ENCODE measurements at places on chromosomes 7 and 10.

GRCh38 chr10:34403512-34403911, 411.6 kb downstream of the PARD3 start:
- peak; percentile 29 for DNase-seq

DNA sequence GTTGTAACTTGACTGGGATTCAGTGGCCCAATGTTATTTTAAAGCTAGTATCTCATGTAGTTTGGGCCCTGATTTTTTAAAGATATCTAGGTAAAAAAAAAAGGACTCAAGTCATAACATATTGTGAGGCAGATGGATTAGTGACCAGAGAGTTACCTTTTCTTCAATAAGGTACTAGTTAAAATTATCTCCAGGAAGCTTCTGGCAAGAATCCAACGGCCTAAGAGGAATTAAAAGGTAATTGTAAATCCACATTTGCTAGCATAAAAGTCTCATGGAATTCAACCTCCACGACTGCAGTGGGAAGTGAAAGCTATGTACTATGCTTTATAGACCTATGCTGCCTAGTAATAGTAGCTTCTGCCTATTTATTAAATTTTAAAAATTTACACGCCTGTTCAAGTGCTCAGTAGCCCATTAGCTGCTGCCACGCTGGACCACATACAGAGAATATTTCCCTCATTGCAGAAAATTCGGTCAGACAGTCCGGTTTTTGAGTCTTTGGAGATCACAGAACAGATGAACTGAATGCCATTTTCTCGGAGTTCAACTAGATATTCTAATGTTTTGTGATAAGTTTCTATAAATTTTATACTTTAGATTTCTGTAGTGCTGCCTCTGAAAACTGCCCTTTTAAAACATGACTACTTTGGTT, 118.4 kb downstream of the NSUN6 start:
- DNase-seq, result no peak

GRCh38 chr10:21212348-21212747, 313.1 kb downstream of the SKIDA1 start:
- no peak for DNase-seq

DNA sequence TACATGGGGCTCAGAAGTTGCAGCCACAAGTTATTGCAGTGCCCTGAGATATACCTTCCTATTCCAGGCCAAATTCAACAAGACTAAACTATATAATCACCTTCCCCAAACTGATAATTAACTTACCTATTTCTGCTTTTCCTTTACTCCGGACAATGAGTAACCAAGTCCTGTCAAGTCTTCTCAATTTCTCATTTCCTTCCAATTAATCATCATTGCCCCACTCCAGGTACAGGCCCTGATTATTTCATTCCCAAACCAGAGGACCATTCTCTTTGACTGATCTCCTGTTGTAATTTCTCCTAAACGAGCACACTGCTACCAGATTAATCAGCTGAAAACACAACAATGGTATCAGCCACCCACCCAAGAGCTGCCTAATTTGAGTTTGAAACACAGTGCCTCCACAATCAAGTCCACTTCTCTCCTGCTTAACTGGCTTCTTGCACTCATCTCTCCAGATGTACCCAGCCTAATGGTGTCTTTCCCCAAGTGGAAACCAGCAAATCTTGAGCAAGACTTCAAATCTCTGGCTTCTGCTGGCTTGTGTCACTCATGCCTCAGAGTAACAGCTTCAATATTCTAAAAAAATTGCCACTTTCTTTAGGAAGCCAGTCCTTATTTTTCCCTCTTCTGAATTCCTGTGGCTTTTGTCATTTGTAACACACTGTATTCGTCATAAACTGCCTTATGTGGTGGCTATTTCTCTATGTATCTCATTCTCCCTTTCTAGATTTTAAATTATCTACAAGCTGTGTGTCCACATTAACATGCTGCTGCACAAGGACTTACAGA, 89.1 kb downstream of the CDK6 start:
- DNase-seq, result no peak

GRCh38 chr7:17466216-17466615, 167.8 kb downstream of the AHR start:
- no peak for DNase-seq

DNA sequence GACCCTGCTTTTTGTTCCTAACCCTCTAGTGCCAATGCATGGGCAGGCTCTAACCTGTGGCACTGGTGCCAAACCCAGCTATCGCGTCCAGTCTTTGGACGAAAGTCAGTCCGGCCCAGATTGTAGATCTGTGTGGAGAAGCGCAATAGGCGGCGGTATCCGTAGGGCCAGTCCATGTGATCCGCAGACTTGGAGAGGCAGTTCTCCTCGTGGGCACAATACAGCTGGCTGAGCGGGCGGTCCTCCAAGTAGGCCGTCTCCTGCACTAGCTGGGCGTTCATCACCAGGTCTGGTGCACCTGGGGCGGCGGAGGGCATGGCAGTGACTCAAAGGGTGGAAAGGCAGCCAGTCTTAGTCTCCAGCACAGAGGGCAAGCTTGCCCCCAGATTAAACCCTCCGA, 14.5 kb downstream of the LOXL4 start:
- no peak for DNase-seq

DNA sequence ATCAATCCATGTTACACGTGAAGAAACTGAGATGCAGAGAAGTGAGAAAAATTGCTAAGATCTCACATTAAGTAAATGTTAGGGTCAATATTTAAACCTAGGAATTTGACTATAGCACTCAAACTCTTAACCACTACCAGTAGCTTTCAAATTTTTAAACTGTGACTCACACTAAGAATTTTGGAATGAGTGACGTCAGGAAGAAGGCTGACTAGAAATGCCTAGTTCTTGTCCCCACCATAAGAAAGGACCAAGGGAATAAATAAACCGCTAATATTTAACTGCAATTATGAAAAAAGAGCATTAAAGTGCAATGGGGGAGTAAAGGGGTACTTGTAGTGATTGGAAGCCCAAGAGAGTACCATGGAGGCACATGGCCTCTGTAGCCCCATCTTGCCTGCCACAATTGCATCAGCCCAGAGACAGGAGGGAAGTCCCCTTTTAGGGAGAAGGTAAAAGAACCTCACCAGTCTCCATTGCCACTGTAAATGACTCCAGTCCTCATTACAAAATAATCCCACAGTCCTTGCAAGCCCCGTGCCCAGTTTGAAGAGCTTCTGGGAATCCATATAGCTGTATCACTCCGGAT, 3.5 kb upstream of the AKR1B1 start:
- DNase-seq, result peak; percentile 45

DNA sequence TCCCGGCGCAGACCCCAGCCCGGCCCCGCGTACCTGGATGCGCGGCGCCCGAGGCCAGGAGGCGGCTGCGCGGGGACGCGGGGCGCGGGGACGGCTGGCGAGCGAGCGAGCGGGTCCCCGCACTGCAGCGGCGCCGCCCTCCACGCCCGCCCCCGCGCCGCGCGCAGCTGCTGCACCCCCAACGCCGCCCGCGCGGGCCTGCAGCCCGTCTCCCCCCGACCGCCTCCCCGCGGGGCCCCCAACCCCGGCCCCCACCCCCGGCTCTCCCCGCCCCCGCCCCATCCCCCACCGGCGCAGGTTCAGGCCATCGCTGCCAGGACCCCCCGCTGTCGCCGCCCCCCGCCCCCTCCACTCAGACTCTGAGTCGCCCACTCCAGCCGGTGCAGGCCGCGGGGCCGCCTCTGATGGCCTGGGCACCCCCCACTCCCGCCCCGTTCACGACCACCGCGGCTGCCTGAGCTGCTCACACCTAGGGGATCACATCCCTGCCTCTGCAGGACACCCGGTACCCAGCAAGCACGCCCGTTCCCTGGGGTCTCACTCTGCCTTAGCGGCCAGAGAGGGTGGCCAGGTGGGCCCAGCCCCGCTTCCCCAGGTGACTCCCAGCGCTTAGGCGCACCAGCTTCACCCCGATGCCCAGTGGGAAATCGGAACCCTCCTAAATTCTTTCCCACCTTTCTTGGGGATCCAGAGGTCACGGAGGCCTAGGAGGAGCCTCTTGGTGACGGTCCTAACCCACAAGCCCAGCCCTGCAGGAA, 13.9 kb upstream of the DNAAF5 start:
- DNase-seq, result no peak

DNA sequence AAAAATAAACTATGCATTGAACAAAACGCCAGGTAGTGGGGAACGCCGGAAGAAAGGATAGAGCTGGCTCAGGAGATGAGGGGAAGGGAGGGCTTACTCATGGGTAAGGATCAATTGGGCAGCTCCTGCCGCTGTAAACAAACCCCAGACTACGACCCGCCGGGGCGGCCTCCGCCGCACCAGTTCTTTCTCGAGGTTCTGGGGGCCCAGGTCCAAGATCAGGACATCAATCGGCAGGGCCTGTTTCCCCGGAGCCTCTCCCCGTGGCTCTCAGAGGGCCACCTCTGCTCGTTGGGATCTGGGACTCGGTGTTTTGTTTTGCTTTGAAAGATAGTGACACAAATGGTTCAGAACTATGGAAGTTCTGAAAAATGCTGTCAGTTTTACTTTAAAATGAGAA, 140.4 kb downstream of the ELFN1 start:
- no peak for DNase-seq

- no peak for DNase-seq
Observed at GRCh38 chr7:157056246-157056645, 45.8 kb upstream of the MNX1 start.

DNA sequence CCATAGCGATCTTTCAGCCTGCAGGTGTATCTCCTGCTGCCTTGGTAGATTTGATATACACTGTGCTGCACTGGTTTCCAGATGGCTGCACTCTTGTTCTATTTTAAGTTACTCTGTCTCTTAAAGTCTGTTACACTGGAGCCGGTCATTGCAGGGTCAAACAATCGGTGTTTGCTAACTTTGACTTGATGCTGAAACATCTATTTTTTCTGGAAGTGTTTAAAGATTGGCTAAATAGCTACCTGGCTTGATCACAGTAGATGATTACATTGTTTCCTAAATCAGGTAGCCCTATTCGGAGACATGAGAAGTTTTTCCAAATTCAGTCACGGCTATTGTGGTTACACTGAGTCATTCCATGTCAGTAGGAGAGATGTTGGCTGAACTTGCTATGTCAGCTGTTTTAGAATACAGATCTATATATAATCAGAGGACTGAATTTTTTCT, 574.8 kb downstream of the ETV1 start:
- DNase-seq, result no peak

DNA sequence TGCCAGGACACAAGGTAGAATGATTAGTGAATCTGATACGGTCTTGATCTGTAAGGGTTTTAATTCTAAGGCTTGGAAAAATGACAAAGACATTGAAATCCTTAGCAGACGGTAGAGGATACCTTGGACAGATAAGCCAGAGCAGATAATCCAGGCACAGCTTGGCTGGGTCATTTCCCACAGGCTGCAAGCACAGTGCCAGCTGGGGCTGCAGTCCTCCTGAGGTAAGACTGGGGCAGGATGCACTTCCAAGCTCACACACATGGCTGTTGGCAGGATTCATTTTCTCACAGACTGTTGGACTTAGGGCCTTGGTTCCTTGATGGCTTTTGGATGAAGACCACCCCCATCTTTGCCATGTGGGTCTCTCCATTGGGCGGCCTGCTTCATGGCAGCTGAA, 63.2 kb upstream of the BMPER start:
- DNase-seq, result no peak

DNA sequence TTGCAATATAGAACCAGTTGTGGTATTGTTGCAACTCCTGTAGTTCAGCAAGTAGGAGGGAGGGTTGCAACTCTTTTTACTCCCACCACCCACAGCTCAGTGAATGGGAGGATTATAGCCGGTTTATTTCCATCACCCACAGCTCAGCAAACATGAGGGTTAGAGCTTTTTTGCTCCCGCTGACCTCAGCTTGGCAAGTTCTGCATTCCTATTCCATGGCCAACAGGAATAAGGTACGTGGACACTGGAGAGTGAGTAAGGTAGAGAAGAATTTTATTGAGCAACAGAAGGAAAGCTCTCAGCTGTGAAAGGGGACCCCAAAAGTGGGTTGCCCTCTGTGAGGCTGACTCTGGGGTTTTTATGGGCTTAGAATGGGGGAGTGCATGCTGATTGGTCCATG, 167.1 kb upstream of the SMIM30 start:
- no peak for DNase-seq

DNA sequence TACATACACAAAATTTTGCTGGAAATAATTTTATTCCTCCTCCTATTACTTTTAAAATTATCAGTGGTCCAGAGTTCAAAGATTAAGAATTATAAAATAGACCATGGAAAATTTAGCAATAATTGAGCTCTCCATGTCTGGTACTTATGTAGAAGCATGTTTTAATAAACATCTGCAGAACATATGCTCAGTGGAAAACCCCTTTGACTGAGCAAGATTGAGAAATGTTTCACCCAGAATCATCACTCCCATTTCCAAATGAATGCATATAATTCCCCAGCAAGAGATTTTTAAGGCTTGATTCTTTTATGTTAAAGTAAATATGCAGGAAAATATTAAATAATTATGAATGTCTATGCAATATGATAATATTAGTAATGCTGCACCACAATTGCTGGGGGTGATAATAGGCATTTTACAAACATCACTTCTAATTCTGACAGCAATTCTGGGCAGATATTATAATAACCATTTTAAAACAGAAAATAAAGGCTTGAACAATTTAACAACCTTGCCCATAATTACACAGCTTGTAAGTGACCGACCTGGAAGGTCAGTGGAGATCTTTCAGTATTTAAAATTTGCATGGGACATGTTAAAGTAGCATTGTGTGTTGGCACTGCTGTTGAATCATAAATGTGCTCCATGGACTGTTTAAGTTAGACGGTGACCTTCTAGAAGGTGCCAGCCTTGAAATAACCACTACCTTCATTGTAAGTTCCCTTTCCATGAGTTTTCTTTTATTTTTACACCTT, 45.6 kb upstream of the TES start:
- DNase-seq, result no peak

DNA sequence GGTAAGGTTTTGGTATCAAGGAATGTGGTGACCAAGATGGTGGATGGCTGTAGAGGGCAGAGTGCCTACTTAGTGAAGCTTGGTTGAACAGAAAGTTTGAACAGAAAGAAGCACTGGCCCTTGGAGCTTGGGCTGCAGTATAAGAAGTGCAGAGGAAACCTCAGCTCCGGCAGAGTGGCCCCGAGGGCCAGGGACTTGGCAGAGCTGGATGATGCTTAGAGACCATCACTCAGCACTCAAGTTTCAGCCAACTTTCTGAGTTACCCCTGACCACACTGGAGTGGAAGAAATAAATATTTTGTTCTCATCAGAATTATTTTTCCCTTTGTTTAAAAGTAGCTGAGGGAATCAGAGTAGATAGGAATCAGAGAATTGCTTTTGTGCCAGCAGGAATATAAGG, 336.7 kb downstream of the C7orf25 start:
- no peak for DNase-seq
